ENCODE measurements at places on chromosomes 5 and 9.

- no peak for DNase-seq
Observed at GRCh38 chr5:139634028-139634325, 14.2 kb upstream of the CXXC5 start.

GRCh38 chr9:99918134-99918533 lies 11.7 kb downstream of the STX17 start:
- no peak for DNase-seq

DNA sequence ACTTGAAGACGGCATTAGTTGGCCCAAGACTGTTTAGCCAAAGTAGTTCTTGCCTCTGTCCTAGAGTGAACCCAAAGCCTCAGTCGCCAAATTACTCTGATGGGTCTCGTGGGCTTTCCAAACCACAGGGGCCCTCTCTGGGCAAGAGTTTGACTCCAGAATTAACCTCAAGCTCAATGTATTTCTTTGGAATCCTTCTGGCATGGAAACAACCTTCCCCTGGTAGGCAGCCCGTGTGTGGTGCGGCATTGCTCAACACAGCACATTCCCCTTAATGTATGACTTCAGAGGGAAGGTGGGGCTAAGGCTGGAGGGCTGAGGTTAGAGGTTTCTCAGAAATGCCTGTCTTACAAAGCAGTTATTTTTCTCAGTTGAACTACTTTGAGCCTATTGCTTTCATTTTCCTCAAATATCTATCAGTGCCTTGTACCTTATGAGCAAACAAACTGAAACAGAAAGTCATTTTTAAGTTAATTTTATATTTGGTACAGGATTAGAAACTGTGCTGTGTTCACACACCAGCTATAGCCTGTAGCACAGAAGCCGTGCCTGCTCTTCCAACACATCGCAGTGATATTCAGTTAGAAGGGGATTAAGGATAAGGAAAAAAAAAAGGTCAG lies 123.9 kb upstream of the HAPLN1 start:
- DNase-seq, result no peak

- no peak for DNase-seq
Observed at GRCh38 chr5:159527546-159528254, 197.4 kb upstream of the IL12B start.

GRCh38 chr5:175363300-175363699 lies 80.7 kb downstream of the DRD1 start:
- DNase-seq, result no peak

DNA sequence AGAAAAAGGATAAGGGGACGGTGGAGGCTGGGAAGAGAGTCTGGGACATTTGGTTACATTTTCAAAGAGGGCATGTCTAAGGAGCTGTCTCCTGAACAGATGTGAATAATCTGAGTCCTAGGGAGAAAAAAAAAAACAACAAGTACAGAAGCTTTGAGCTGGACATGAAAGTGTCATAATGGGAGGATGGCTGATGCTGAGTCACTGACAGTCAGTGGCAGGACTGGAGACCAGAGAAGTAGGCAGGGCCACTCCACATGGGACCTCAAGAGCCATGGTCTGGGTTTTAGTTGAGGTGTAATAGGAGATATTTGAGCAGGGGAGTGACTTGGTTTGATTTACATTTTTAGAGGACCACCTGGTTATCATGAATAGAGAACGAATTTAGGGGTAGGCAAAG lies 70.6 kb downstream of the DPYSL3 start:
- DNase-seq, result no peak

- DNase-seq, result no peak
Observed at GRCh38 chr9:134381671-134382516, 55.6 kb downstream of the RXRA start.

DNA sequence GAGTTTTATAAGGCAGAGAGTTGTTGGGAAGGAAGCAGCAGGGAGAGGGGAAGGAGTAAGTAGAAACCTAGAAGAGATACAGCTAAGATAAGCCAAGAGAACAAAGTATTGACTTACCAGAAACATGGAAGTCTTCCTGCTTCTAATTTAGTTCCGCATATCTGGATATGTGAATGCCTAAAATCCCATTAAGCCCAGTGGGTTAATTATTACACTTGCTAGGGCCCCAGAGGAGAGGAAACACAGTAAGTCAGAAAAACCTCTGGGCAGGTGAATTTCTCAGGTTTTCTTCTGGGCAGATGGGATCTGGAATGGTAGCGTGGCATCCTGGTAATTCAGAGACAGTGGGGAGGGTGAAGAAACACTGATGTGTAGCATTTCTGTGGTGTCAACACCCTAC lies 104.7 kb upstream of the GABRP start:
- no peak for DNase-seq

DNA sequence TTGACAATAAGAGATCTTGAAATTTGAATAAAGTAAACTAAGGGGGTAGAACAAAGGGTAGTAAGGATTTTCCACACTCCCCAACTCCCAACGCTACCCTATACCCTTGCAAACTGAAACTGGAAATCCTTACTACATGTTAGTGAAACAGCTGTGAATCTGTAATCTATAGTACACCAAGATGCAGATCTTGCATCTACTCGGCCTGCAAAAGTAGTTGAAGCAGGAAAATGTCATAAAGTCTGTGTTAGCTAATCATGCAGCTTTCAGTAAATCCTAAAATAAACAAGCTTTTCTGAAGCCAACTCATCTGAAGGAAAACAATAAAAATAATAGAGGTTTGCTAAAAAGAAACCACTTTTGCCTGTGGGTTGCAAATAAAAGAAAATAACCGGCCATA lies 1242.0 kb upstream of the ACO1 start:
- DNase-seq, result no peak

- DNase-seq, result no peak
Observed at GRCh38 chr5:160694896-160695295, 157.1 kb downstream of the ATP10B start.

- no peak for DNase-seq
Observed at GRCh38 chr5:148539851-148540250, 114.5 kb downstream of the HTR4 start.
